Lower lobe of right lung (tissue), 2 donors: ENCODE measurements at places on chromosomes 5 and 9.

DNA sequence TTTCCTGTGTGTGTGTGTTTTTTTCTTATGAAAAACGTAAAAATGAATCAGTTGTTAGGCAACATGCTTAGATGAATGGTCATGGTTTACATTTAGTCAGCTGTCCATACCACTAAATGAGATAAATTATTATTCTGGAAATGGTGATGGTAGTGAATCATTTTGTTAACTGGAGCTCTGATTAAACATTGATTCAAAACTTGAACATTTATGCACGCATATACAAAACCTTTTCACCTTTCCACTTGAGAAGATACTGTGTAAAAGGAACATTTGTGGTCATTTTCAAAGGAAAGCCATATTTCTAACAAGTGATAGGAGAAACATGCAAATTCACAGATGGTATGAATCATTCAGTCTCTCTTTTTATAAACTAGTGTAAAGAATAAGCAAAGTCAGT is 162.0 kb downstream of the SLC25A46 start:
- H3K36me3 ChIP-seq: no peaks in the 10 kb centered on the region
- H3K27me3 ChIP-seq: no peaks in the 10 kb centered on the region
- no peak overlapping the region for H3K27ac ChIP-seq
- DNase-seq: no peak

GRCh38 chr9:16221822-16222547 is 648.5 kb downstream of the BNC2 start:
- no peaks in the 10 kb centered on the region for H3K4me1 ChIP-seq
- H3K27me3 ChIP-seq: no peaks in the 10 kb centered on the region
- no peak overlapping the region for H3K4me3 ChIP-seq
- no peak overlapping the region for H3K27ac ChIP-seq
- no peak for DNase-seq

GRCh38 chr9:124676159-124676551 is 95.0 kb downstream of the NR6A1 start:
- H3K27me3 ChIP-seq: no peaks in the 10 kb centered on the region
- peaks cover 10% of the 10 kb centered on the region for H3K4me1 ChIP-seq
- no peaks in the 10 kb centered on the region for H3K36me3 ChIP-seq
- no peak overlapping the region for H3K27ac ChIP-seq
- no peak for DNase-seq

DNA sequence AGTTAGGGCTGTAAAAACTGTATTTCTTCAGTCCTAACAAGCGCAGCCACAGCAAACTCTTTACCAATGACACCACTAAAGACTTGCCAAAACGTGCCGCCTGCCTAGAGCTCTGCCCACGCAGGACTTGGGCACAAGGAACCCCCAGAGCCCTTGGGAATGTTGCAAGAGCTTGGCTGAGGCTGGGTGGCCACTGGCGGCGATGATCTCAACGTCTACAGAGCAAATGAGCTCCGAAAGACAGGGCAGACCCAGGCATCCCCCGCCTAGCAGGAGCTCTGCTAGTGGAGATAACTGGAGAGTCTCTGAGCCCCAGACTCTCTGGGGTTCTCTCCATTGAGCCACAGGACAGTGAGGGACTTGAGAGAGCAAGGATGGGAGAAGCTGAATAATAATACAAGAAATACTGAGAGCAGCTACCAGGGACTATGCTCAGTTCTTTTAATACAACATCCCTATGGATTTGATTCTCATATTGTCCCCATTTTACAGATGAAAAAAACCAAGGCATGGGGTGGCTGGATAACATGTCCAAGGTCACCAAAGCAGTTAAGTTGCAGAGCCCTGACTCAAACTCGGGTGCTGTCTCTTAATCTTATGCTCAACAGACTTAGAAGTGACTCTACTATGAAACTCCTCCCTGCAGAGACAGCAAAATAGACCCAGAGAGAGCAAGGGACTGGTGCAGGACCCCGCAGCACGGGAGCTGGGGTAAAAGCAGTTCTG is 32.5 kb downstream of the SHB start:
- H3K27ac ChIP-seq: no peak overlapping the region
- no peaks in the 10 kb centered on the region for H3K36me3 ChIP-seq
- H3K27me3 ChIP-seq: no peaks in the 10 kb centered on the region
- no peak overlapping the region for H3K4me3 ChIP-seq

GRCh38 chr5:69138766-69139165 is 28.2 kb upstream of the CCNB1 start:
- no peaks in the 10 kb centered on the region for H3K4me1 ChIP-seq
- H3K36me3 ChIP-seq: no peaks in the 10 kb centered on the region
- no peaks in the 10 kb centered on the region for H3K27me3 ChIP-seq

DNA sequence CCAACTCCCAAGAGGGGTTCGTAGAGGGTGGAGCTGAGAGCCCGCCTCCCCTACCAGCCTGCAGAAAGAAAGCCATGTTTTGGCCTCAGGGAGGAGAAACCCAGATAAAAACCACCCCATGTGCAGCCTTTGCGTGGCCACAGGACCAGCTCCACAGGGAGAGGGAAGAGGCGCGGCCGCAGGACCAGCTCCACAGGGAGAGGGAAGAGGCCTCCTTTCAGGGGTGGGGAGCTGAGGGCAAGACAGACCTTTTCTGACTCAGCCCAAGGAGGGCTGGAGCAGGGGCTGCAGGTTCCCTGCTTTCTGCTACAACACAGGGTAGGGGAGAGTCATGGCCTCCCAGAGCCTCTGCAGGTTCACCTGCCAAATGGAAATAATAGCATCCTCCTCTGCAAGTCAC is 37.6 kb upstream of the KCNMB1 start:
- no peaks in the 10 kb centered on the region for H3K4me1 ChIP-seq
- H3K4me3 ChIP-seq: no peak overlapping the region
- H3K36me3 ChIP-seq: no peaks in the 10 kb centered on the region
- H3K27ac ChIP-seq: no peak overlapping the region
- DNase-seq: no peak

GRCh38 chr5:156883316-156883875 is 33.3 kb downstream of the PPP1R2B start:
- H3K27ac ChIP-seq: no peak overlapping the region
- H3K36me3 ChIP-seq: no peaks in the 10 kb centered on the region
- no peaks in the 10 kb centered on the region for H3K4me1 ChIP-seq
- no peak overlapping the region for H3K4me3 ChIP-seq
- DNase-seq: no peak

DNA sequence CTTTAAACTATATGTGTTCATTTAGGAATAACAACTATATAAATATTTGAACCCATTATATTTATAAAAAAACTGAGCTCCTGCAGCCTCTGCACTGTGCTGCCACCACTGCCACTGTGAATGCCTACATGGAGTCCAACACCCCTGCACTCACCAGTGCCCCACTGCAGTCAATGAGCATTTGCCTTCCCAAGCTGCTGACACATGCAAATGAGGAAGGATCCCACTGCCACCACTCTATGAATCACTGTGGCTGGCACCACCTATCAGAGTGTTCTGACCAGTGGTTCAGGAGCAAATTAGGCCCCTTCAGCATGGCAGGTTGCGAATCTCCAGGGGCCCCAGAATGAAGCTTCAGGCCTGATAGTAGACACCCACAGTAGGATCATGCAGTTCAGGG is 9.1 kb downstream of the IFNA5 start:
- H3K4me3 ChIP-seq: no peak overlapping the region
- no peak for DNase-seq
- H3K36me3 ChIP-seq: no peaks in the 10 kb centered on the region
- H3K27me3 ChIP-seq: no peaks in the 10 kb centered on the region
- H3K27ac ChIP-seq: no peak overlapping the region
